Skeletal muscle tissue (tissue), 5 donors: ENCODE measurements at places on chromosomes 6 and 20. TPM values are rescaled to one million over a fixed set of nuclear protein-coding genes. Genes with fewer than 3 reads are reported as not detected.

LINC00237 gene
- total RNA-seq, result 0.52 TPM

GLP1R gene
- total RNA-seq, result not detected

RBBP8NL gene
- total RNA-seq, result not detected

SIRPD gene
- total RNA-seq, result not detected

BPIFB1 gene
- total RNA-seq, result not detected

PAK5 gene
- under 0.01 TPM for total RNA-seq

SRSF12 gene
- total RNA-seq, result 2.6 TPM
